ENCODE measurements at places on chromosomes 2 and 18. TPM values are rescaled to one million over a fixed set of nuclear protein-coding genes. Genes with fewer than 3 reads are reported as not detected.

HOXD9 gene
- not detected for total RNA-seq

- H3K4me1 ChIP-seq: peaks cover 2% of the 10 kb centered on the region
- no peaks in the 10 kb centered on the region for H3K36me3 ChIP-seq
- no peak overlapping the region for H3K27ac ChIP-seq
Observed at GRCh38 chr2:231181860-231182512, 16.4 kb upstream of the ARMC9 start.

- no peaks in the 10 kb centered on the region for H3K27me3 ChIP-seq
- no peak for DNase-seq
- H3K4me3 ChIP-seq: no peak overlapping the region
- H3K36me3 ChIP-seq: no peaks in the 10 kb centered on the region
- no peak overlapping the region for H3K27ac ChIP-seq
Observed at GRCh38 chr18:80147037-80147417, 38.0 kb downstream of the ADNP2 start.

DUSP28 gene
- 5.6 TPM for total RNA-seq

MARCO gene
- 0.54 TPM for total RNA-seq

DNA sequence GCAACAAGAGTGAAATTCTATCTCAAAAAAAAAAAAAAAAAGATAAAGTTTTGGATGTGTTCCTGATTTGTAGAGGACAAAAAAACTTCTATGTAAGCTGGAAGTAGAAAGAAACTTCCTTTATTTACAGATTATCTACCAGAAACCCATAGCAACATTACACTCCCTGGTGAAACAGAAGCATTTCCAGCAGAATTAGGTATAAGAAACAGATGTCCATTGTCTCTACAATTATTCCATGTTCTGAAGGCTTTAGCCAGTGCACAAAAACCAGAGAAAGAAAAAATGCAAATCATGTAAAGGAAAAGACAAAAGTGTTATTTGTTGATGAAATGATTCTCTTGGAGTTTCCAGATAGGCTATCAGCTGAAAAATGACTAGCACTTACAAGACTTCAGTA lies 4.9 kb downstream of the TUBB6 start:
- peaks cover 9% of the 10 kb centered on the region for H3K4me1 ChIP-seq
- H3K4me3 ChIP-seq: no peak overlapping the region
- peaks cover 67% of the 10 kb centered on the region for H3K36me3 ChIP-seq
- no peak for DNase-seq

HOXD8 gene
- total RNA-seq: 6.0 TPM

VIT gene
- total RNA-seq: not detected

DNA sequence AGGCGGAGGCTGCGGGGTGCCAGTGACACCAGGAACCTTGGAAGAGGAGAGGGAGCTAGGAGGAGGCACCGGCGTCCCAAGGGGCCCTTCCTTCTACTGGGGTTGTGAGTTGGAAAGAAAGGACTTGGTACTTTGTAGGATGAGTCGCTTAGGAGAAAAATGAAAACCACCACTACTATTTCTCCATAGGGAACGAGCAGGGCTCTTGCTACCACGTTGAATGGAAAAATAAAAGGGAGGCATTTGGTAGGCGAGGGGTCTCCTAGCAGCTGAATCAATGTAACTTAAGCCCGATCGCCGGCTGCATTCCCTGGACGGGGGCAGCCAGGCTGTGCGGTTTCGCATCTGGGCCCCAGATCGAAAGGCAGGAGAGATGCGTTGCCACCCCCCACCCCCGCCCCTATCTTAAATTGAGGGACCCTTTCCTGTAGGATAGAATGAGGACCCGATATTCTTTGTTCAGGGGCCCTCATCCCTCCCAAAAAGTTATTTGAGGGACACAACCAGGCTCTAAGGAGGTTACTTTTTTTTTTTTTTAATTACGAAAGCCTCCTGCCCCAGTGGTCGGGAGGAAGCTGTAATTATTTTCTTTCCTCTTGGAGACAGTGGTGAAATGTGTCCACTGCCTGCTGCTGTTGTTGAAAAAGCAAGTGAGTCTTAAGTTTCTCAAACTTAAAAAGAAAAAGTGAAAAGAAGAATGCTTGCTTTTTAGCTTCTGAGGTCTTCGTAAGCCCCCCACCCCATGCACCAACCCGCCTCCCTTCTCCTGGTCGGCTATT lies 1.3 kb downstream of the IGFBP2 start:
- H3K4me3 ChIP-seq: peak overlapping the region; percentile 81
- no peaks in the 10 kb centered on the region for H3K27me3 ChIP-seq
- H3K27ac ChIP-seq: peak overlapping the region; percentile 67
- H3K4me1 ChIP-seq: peaks cover 35% of the 10 kb centered on the region
- no peak for DNase-seq

GRCh38 chr2:85719609-85720240 lies 25.6 kb downstream of the GNLY start:
- H3K27ac ChIP-seq: no peak overlapping the region
- no peaks in the 10 kb centered on the region for H3K4me1 ChIP-seq
- no peaks in the 10 kb centered on the region for H3K27me3 ChIP-seq
- no peak for DNase-seq
- no peaks in the 10 kb centered on the region for H3K36me3 ChIP-seq
- H3K4me3 ChIP-seq: no peak overlapping the region

DNA sequence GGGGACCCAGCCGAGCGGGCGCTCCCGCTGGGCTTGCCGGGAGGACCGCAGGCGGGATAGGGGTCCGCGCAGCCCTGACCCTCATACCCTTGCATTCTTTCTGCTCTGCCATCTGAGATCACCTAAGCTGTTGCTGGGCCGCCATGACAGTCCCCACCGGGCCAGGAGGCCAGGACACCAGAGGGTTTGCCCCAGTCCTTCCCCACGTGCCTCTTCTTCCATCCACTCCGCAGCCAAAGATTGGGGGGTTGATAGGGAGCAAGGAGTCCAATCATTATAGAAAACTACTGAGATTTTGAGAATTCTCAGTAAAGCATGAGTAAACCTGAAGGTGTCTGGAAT lies 453 bp upstream of the GRB14 start:
- no peaks in the 10 kb centered on the region for H3K36me3 ChIP-seq
- peaks cover 21% of the 10 kb centered on the region for H3K4me1 ChIP-seq
- peak overlapping the region; percentile 53 for H3K27ac ChIP-seq
- DNase-seq: no peak
- H3K4me3 ChIP-seq: peak overlapping the region; percentile 37

DNA sequence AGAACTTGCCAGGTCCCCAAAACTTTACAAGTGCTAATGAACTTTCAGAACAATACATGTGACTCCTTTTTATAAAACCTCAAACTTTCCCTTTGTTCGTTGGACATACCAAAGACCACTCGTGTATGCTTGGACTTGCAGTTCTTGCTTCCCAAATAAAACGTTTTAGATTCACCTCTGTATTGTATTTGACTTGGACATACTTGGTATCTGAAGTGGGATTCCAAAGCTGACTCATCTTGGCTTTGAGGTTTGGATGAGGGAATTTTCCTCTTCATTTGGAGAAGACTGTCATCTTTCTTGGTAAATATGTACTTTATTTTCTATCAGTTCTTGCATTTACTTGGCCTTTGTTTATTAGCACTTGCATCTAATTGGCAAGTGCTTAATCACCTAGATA lies 8.0 kb upstream of the CYB5A start:
- H3K27ac ChIP-seq: no peak overlapping the region
- 0 out of 2 replicates have a peak, but pooled peaks cover 5% of the 10 kb centered on the region for H3K27me3 ChIP-seq
- no peaks in the 10 kb centered on the region for H3K4me1 ChIP-seq

DNA sequence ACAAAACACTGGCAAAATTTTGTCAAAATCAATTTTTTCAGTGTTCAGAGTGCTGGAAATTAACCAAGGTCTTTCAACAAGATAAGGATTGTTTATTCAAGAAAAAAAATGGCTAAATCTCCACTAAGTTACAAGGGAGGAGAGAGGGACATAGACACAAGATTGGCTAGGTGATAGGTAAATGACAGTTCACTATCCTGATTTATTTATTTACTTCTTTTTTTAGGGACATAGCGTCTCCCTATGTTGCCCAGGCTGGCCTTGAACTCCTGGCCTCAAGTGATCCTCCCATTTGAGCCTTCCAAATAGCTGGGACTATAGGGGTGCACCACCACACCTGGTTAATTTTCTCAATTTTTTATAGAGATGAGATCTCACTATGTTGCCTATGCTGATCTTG lies 3.7 kb upstream of the WDR33 start:
- no peak for DNase-seq
- no peak overlapping the region for H3K27ac ChIP-seq
- no peak overlapping the region for H3K4me3 ChIP-seq
- 0 out of 2 replicates have a peak, but pooled peaks cover 4% of the 10 kb centered on the region for H3K27me3 ChIP-seq

DNA sequence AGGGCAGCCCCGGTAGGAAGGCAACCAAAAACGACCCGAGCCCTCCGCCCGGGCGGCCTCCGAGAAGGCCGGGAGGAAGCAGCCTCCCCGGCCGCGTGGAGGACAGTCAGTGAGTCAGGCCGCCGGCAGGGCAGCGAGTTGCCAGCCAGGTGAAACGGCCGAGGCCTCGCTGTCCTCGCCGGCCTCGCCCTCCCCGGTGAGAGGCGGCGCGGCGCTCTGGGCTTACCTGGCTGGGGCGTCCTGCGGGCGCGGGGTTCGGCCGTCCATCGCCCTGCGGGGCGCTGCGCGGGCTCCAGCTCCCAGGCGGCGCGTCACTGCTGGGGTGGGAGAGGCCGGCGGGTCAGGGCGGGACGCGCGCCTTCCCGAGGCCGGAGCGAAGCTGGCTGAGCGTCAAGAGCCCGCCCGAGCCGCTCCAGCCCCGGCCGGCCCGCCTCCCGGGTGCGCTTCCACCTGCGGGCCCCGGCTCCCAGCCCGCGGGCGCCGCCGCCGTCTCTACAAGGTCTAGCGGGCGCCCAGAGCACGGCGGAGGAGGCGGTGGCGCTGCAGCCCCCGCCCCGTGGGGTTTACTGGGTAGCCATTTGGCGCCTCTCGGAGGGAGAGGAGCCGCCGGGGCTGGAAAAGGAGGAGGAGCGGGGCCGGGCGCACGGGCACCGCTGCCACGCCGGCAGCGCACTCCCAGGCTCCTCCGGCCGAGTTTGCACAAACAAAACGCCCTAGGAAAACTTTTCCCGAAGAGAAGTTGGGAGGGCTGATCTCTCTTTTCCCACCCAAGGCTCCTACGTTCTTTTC lies 499 bp downstream of the COBLL1 start:
- no peaks in the 10 kb centered on the region for H3K36me3 ChIP-seq
- peaks cover 7% of the 10 kb centered on the region for H3K4me1 ChIP-seq
- H3K27me3 ChIP-seq: no peaks in the 10 kb centered on the region
- H3K27ac ChIP-seq: peak overlapping the region; percentile 71

DNA sequence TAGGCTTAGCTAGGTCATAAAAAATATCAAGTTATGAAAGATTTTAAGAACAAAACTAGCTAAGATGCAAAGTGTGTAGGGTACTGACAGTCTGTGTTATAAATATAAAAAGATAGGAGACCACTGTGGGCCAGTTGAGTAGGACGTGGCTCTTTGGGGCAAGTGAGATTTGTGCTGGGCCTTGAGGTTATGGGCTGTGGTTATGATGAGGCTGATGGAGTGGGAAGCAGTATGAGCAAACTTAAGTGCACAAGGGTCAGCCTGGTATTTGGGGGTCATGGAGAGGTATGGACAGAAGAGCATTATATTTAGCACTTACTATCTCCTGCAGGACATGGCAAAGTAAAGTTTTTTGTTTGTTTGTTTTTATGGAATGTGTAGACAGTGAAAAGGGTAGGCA lies 70.1 kb downstream of the SETBP1 start:
- no peaks in the 10 kb centered on the region for H3K4me1 ChIP-seq
- no peaks in the 10 kb centered on the region for H3K36me3 ChIP-seq
- DNase-seq: no peak
- H3K27ac ChIP-seq: no peak overlapping the region
- H3K4me3 ChIP-seq: no peak overlapping the region

PDCD1 gene
- total RNA-seq: 0.22 TPM

PLEKHH2 gene
- total RNA-seq: 7.8 TPM

DNA sequence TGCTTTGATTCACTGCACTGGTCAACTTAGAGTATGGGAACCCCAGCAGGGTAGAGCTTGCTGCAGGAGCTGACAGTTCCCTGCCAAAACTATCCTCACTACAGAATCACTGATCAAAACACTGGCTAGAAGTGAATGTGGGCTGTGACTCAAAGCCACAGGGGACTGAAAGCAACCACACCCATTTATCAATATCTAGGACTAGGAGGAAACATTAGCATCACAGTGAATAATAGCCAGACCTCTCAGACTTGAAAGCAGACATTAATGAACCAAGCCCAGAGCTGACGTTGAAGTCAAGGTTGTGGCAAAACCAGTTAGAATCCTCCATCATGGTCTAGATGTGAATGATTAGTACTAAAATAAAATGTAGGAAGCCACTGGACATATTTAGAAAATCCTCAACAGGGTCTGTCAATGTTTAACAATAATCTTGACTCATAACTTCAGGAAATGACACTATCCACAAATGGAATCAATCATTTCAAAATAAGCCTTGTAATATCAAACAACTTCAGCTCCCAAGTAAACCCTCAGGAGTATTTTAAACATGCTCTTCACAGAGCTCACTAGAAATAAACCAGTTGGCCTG lies 131.4 kb downstream of the CDH20 start:
- H3K36me3 ChIP-seq: no peaks in the 10 kb centered on the region
- peaks cover 10% of the 10 kb centered on the region for H3K27me3 ChIP-seq
- no peak overlapping the region for H3K27ac ChIP-seq
- no peak for DNase-seq
- no peaks in the 10 kb centered on the region for H3K4me1 ChIP-seq

DNA sequence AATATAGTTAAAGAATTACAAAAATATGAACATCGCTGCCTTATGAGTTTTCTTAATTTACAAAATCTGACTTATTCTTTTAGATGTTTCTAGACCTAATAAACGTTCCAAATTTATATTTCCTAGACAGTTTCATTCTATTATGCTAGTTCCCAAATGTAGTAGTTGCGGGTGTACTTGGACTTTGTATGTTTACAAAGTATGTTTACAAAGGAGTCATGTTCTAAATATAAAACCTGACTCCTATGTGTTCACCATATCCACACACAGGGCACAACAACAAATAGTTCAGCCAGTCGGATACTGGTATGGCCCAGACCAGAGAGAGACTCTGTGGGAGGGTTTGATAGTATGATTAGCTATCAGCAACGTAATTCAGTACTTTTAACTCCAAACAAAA lies 230.7 kb downstream of the KCNH7 start:
- H3K36me3 ChIP-seq: no peaks in the 10 kb centered on the region
- DNase-seq: no peak
- H3K4me3 ChIP-seq: no peak overlapping the region
- H3K27me3 ChIP-seq: peaks cover 18% of the 10 kb centered on the region

- no peaks in the 10 kb centered on the region for H3K36me3 ChIP-seq
- H3K4me1 ChIP-seq: peaks cover 10% of the 10 kb centered on the region
- no peak overlapping the region for H3K27ac ChIP-seq
- no peak overlapping the region for H3K4me3 ChIP-seq
- no peak for DNase-seq
Observed at GRCh38 chr2:47651296-47651695, 131.6 kb upstream of the MSH6 start.

DNA sequence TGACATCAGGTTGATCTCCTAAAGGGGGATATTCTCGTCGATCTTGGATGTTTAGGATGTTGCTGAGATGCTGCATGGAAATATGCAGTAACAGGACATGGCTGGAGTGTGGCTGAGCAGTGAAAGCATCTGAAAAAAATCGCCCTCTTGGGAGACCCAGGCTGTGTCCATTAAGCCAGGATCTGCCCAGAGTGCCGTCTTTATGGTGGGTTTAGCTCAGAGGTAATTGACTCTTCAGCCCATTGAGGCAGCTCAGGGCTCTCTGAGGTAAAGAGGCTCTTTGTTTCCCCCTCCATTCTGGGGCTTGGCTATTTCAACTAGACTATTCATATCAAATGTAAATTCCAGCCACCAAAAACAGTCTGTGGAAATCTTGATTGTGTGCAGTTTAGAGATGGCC lies 26.5 kb downstream of the OSBPL6 start:
- no peaks in the 10 kb centered on the region for H3K36me3 ChIP-seq
- no peak overlapping the region for H3K4me3 ChIP-seq
- no peaks in the 10 kb centered on the region for H3K27me3 ChIP-seq
- H3K4me1 ChIP-seq: no peaks in the 10 kb centered on the region

- H3K27ac ChIP-seq: no peak overlapping the region
- H3K27me3 ChIP-seq: no peaks in the 10 kb centered on the region
- no peaks in the 10 kb centered on the region for H3K36me3 ChIP-seq
Observed at GRCh38 chr2:118667348-118667747, 180.1 kb downstream of the EN1 start.

IL36B gene
- total RNA-seq: not detected
